ENCODE measurements at places on chromosomes 7 and 10.
A peak's percentile ranks its signal among the peaks of the same experiment; 100 is the strongest.

GRCh38 chr10:93095225-93095624 lies 21.5 kb downstream of the CYP26A1 start:
- no peaks in the 10 kb centered on the region for H3K4me1 ChIP-seq
- H3K27ac ChIP-seq, result no peak overlapping the region
- H3K27me3 ChIP-seq, result no peaks in the 10 kb centered on the region
- no peaks in the 10 kb centered on the region for H3K36me3 ChIP-seq
- DNase-seq, result no peak
- no peak overlapping the region for H3K4me3 ChIP-seq

GRCh38 chr7:45686441-45687184 lies 112.4 kb downstream of the ADCY1 start:
- no peaks in the 10 kb centered on the region for H3K4me1 ChIP-seq
- H3K4me3 ChIP-seq, result no peak overlapping the region
- DNase-seq, result peak; percentile 45
- no peaks in the 10 kb centered on the region for H3K36me3 ChIP-seq

DNA sequence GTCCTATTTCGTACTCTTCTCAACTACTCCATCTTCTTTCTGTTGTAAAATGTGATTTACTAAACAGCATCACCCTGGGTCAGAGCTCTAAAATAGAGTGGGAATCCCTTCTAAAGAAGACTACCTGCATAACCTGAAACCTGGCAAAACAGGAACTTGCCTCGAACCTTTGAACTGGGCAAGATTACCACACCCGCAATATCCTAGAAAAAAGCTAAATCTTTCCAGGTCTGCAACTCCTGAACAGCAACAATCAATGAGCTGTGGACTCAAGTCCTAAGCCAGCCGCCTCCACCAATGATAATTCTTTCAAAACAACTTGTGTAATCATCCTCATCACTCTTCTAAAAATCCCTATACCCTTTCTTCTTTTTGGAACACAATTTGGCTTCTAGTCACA lies 824.2 kb upstream of the COBL start:
- H3K27ac ChIP-seq, result no peak overlapping the region
- no peak overlapping the region for H3K4me3 ChIP-seq
- no peaks in the 10 kb centered on the region for H3K4me1 ChIP-seq
- no peaks in the 10 kb centered on the region for H3K36me3 ChIP-seq

GRCh38 chr7:122887198-122887597 lies 938 bp upstream of the CADPS2 start:
- H3K27me3 ChIP-seq, result no peaks in the 10 kb centered on the region
- H3K4me3 ChIP-seq, result peak overlapping the region; percentile 73
- no peaks in the 10 kb centered on the region for H3K36me3 ChIP-seq
- peak overlapping the region; percentile 90 for H3K27ac ChIP-seq
- peaks cover 6% of the 10 kb centered on the region for H3K4me1 ChIP-seq

DNA sequence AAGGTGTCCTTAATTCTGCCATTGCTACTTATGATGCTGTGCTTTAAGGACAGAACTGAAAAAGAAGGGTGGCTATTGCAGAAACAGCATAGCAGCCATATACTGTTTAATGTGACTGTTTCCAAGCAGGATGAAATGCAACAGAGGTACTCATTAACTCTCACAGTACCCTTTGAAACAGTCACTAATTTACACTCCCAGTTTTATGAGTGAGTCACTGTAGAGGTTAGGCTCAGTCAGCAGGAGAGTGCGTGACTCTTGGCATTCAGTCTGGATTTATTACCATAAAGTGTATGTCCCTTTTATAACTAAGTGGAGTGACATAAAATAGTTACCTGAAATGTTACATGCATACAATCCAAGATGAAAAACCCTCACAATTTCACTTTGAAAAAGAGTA lies 27.7 kb downstream of the ALDH18A1 start:
- no peak for DNase-seq
- no peaks in the 10 kb centered on the region for H3K27me3 ChIP-seq
- H3K4me1 ChIP-seq, result no peaks in the 10 kb centered on the region
- H3K27ac ChIP-seq, result no peak overlapping the region
- H3K4me3 ChIP-seq, result no peak overlapping the region
- H3K36me3 ChIP-seq, result peaks cover 86% of the 10 kb centered on the region

GRCh38 chr7:158160199-158160598 lies 427.4 kb downstream of the PTPRN2 start:
- no peak for DNase-seq
- no peaks in the 10 kb centered on the region for H3K36me3 ChIP-seq
- no peak overlapping the region for H3K4me3 ChIP-seq

- H3K27me3 ChIP-seq, result no peaks in the 10 kb centered on the region
- no peak for DNase-seq
- no peaks in the 10 kb centered on the region for H3K36me3 ChIP-seq
Observed at GRCh38 chr10:77114181-77114821, 523.3 kb downstream of the KCNMA1 start.

GRCh38 chr10:107915215-107915610 lies 750.7 kb upstream of the SORCS1 start:
- no peak overlapping the region for H3K27ac ChIP-seq
- H3K4me1 ChIP-seq, result no peaks in the 10 kb centered on the region
- peak overlapping the region; percentile 14 for H3K4me3 ChIP-seq
- H3K36me3 ChIP-seq, result no peaks in the 10 kb centered on the region
- DNase-seq, result no peak

DNA sequence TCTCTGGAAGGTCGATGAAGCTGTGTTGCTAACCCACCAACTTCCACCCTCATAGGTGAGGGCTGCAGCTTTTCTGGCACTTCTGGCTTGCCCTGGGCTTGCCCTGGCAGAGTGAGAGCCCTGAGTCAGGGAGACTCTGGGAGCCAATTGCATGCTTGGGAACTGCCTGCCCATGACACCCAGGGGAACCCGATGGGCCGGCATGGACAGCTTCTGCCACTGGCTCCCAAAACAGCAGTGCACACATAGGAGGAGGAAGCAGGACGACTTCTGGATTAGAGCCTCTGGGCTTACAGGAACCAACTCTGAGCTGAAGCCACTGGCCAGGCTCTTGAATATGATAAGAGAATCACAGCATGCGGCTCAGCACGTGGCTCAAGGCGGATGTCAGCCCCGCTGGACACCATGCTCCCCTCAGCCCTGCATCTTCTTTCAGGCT lies 135.2 kb upstream of the UNC5B start:
- H3K4me3 ChIP-seq, result no peak overlapping the region
- H3K4me1 ChIP-seq, result no peaks in the 10 kb centered on the region
- H3K27me3 ChIP-seq, result no peaks in the 10 kb centered on the region
- H3K27ac ChIP-seq, result no peak overlapping the region
- H3K36me3 ChIP-seq, result no peaks in the 10 kb centered on the region

GRCh38 chr7:81014266-81014665 lies 95.4 kb upstream of the SEMA3C start:
- no peaks in the 10 kb centered on the region for H3K27me3 ChIP-seq
- no peaks in the 10 kb centered on the region for H3K4me1 ChIP-seq
- DNase-seq, result no peak

DNA sequence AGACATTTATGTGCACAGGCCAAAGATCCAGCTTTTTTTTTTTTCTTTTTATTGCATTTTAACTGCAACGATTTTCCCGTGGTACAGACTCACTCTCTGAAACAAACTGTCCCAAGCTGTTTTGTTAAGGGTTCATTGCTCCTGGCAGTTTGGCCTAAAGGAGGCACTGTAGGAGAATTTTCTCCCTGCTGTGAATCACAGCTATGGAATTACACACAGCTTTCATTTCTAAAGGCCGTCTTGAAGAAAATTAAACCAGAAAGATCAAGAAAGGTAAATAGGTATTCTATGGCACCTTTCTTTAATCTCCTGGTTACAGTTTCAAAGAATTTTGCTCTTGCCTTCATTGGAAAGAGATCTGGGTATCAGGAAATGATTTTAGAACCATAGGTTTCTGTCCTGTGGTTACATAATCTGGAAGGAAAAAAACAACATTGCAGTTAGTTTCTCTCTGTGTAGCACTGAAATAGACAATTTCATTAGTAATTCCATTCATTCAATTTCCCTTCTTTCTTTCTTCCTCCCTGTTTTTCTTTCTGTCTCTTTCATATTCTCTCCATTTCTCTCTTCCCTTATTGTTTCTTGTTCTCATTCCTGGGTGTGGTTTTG lies 51.2 kb downstream of the PDK4 start:
- H3K36me3 ChIP-seq, result no peaks in the 10 kb centered on the region
- peaks cover 47% of the 10 kb centered on the region for H3K4me1 ChIP-seq
- no peak for DNase-seq
- peak overlapping the region; percentile 42 for H3K4me3 ChIP-seq

DNA sequence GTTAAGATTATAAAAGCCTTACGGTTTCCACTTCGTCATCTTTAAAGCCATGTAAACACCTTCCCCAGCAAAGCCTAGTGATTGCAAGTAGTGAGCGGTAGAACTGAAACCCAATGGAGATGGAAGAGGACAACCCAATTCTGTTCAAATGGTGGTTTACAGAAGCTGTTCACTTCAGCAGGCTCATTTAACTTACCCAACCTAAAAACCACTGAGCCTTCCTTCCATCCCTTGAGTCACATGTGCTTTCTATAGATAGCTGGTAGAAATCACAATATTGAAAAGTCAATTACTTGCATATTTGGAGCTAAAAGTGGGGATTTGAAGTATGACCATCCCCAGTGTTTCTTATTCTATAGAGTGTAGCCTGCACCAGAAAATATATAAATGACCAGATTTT lies 667.7 kb downstream of the SUGCT start:
- no peaks in the 10 kb centered on the region for H3K27me3 ChIP-seq
- DNase-seq, result no peak
- H3K4me1 ChIP-seq, result no peaks in the 10 kb centered on the region
- no peak overlapping the region for H3K4me3 ChIP-seq

DNA sequence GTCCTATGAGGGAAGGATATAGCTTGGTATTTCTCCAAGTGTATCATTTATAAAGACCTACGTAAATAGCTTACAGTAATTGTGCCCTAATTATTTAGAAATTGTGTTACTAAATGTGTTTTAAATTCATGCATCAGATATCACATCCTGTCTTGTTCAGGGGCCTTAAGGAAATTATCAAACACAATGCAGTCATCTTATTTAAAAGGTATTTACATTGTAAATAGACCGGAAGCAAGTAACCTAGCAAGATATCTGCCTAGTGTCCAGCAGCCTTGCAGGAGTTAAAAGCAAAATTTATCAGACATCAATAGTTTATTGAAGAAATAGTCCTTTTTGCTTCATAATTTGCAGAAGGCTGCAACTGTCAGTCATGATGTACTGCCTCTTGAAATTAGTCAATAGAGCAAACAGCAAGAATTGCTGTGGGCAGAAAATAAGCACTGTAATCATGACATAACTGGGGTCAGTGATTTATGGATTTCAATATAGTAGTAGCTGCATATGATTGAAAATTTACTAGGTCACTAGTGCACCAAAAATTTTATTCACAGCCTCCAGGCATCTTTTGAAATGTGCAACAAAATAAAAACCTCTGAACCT lies 23.1 kb downstream of the GLRX3 start:
- no peaks in the 10 kb centered on the region for H3K4me1 ChIP-seq
- H3K36me3 ChIP-seq, result peaks cover 40% of the 10 kb centered on the region
- H3K27me3 ChIP-seq, result no peaks in the 10 kb centered on the region

DNA sequence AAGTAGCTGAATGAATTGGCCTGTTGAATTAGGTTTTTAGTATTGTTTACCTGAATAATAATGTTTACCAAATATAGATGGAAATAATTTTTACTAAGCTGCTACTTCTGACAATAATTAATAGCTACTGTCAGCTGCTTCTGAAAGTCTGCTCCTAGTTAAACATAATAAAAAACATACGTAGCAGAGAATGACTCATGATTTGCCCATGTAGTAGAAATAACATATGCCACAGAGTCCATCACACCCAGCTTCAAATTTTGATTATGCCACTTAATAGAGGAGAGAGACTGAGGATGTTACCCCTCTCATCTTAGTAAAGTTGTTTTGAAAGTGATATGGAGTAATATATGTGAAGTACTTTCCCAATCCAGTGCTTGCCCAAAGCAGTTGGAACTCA lies 57.6 kb upstream of the MDFIC start:
- no peaks in the 10 kb centered on the region for H3K4me1 ChIP-seq
- H3K4me3 ChIP-seq, result no peak overlapping the region
- no peaks in the 10 kb centered on the region for H3K27me3 ChIP-seq
- no peak for DNase-seq
- no peak overlapping the region for H3K27ac ChIP-seq
- H3K36me3 ChIP-seq, result no peaks in the 10 kb centered on the region

DNA sequence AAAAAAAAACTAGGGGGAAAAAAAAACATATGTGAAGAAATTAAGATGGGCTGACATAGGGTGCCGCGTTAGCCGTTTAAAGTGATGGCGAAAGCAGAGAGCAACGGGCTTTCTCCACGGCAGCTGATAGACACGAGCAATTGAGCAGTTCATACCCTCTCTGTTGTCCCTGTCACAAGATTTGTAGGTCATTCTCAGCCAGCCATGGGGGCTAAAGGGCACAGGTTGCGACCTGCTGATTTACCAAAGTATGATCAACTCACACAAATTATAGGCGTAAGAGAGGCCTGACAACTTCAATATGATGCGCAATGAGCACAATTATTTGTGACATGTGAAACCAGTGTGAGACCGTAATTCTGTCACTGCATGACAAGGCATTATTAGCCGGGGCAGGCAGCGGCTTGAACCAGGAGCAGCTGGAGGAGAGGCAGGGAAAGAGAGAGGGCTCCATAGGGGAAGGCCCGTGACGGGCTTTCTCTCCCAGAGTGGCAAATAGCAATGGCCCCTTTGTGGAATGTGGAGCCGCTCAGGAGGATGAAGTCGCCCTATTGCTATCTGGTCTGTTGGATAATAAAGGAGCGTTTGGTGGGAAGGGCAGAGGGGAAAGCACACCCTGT lies 195.1 kb upstream of the HABP2 start:
- H3K27ac ChIP-seq, result no peak overlapping the region
- H3K4me1 ChIP-seq, result peaks cover 3% of the 10 kb centered on the region
- no peaks in the 10 kb centered on the region for H3K27me3 ChIP-seq
- DNase-seq, result no peak

DNA sequence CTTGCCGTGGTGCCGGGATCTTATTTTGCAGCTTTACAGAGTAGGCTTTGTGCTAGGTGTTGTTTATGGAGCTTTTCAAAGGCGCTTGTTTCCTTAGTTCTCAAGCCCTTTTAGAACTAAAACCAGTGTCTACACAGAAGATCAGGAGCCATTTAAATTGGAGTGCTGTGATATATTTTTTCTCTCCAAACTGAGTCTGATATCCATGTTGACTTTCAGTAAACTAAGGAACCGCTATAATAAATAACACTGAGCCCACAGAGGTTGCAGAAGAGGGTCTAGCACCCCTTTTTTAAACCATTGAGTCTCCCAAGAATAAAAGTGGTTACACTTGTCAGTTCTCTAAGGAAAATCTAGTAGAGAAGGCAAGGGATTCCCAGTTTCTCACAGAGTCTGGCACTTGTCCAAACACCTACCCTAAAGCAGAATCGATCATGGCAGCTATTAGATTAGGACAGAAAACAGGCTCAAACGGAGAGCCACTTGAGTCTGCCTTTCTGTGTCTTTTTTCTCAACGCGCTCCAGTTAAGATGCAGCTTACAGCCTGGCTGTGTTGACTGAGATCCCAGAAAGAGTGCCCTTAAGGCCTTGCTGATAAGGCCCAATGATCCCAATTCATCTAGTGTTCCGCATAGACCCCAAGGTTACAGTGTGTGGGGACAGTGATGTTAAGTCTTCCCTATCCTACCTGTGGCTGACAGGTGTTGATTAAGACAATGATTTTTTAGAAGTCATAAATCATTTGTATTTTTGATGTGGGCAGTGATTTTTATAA lies 804 bp downstream of the TMEM106B start:
- peaks cover 11% of the 10 kb centered on the region for H3K4me1 ChIP-seq
- no peaks in the 10 kb centered on the region for H3K27me3 ChIP-seq
- peak overlapping the region; percentile 95 for H3K27ac ChIP-seq
- peak overlapping the region; percentile 77 for H3K4me3 ChIP-seq
- peaks cover 9% of the 10 kb centered on the region for H3K36me3 ChIP-seq
- DNase-seq, result no peak

- H3K27ac ChIP-seq, result no peak overlapping the region
- H3K4me1 ChIP-seq, result no peaks in the 10 kb centered on the region
- H3K36me3 ChIP-seq, result no peaks in the 10 kb centered on the region
- no peak for DNase-seq
- H3K4me3 ChIP-seq, result no peak overlapping the region
Observed at GRCh38 chr10:103262229-103262628, 14.7 kb upstream of the INA start.

All from upper lobe of right lung (tissue), 1 donor.